ENCODE measurements at places on chromosomes 6 and 20. TPM values are rescaled to one million over a fixed set of nuclear protein-coding genes. Genes with fewer than 3 reads are reported as not detected.

- no peaks in the 10 kb centered on the region for H3K4me1 ChIP-seq
- no peaks in the 10 kb centered on the region for H3K36me3 ChIP-seq
- no peak for DNase-seq
- no peak overlapping the region for H3K4me3 ChIP-seq
These were observed 176.9 kb upstream of the ID4 start for GRCh38 chr6:19660123-19660910.

Gene QKI
- total RNA-seq: 74.7 TPM

Gene SIRPB2
- total RNA-seq: not detected

Gene RHAG
- total RNA-seq: not detected

Gene BHLHE23
- total RNA-seq: not detected

- DNase-seq: peak; percentile 25
- H3K36me3 ChIP-seq: no peaks in the 10 kb centered on the region
- H3K27ac ChIP-seq: peak overlapping the region; percentile 42
- no peak overlapping the region for H3K4me3 ChIP-seq
- H3K27me3 ChIP-seq: peaks cover 12% of the 10 kb centered on the region
These were observed 10.8 kb upstream of the ARMC2 start for GRCh38 chr6:108837236-108837971.

Gene APOBEC2
- not detected for total RNA-seq

GRCh38 chr6:157675831-157676230 is 147.2 kb upstream of the SNX9 start:
- H3K4me3 ChIP-seq: no peak overlapping the region
- no peak overlapping the region for H3K27ac ChIP-seq
- peaks cover 3% of the 10 kb centered on the region for H3K4me1 ChIP-seq
- no peak for DNase-seq
- H3K36me3 ChIP-seq: peaks cover 1% of the 10 kb centered on the region

GRCh38 chr6:33944686-33945411 is 141.0 kb upstream of the MLN start:
- no peaks in the 10 kb centered on the region for H3K27me3 ChIP-seq
- no peak overlapping the region for H3K27ac ChIP-seq
- DNase-seq: no peak
- no peaks in the 10 kb centered on the region for H3K36me3 ChIP-seq

GRCh38 chr6:143556529-143556928 is 45.0 kb upstream of the FUCA2 start:
- DNase-seq: no peak
- no peak overlapping the region for H3K4me3 ChIP-seq
- H3K4me1 ChIP-seq: peaks cover 51% of the 10 kb centered on the region

- H3K36me3 ChIP-seq: no peaks in the 10 kb centered on the region
- no peak overlapping the region for H3K4me3 ChIP-seq
- H3K27me3 ChIP-seq: peaks cover 3% of the 10 kb centered on the region
These were observed 159.9 kb downstream of the SOX4 start for GRCh38 chr6:21753241-21754108.

DNA sequence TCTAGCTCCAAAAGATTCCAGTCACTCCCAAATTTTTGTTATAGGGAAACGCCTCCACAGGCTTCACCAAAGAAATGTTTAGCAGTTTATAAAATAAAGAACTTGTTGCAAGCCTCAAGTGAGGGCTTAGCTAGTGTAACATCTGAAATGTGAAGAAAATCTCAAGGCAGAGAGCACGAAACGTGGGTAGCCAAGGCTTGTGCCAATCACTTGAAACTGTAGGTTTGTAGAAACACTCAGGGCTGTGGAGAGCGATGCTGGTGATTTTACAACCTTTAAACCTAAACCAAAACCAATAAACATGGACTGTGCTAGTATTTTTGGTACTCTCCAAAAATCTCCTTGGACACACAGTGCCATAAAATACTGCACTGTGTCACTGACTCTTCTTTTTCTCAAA is 108.1 kb upstream of the TRAF3IP2 start:
- no peak overlapping the region for H3K4me3 ChIP-seq
- H3K36me3 ChIP-seq: peaks cover 77% of the 10 kb centered on the region
- no peak for DNase-seq

Gene ANKRD60
- not detected for total RNA-seq

Gene SLC17A9
- total RNA-seq: 12.6 TPM

Gene HLA-DPA1
- total RNA-seq: 29.6 TPM

Gene SAMD10
- total RNA-seq: 17.2 TPM

Gene PPP1R16B
- total RNA-seq: 67.4 TPM

DNA sequence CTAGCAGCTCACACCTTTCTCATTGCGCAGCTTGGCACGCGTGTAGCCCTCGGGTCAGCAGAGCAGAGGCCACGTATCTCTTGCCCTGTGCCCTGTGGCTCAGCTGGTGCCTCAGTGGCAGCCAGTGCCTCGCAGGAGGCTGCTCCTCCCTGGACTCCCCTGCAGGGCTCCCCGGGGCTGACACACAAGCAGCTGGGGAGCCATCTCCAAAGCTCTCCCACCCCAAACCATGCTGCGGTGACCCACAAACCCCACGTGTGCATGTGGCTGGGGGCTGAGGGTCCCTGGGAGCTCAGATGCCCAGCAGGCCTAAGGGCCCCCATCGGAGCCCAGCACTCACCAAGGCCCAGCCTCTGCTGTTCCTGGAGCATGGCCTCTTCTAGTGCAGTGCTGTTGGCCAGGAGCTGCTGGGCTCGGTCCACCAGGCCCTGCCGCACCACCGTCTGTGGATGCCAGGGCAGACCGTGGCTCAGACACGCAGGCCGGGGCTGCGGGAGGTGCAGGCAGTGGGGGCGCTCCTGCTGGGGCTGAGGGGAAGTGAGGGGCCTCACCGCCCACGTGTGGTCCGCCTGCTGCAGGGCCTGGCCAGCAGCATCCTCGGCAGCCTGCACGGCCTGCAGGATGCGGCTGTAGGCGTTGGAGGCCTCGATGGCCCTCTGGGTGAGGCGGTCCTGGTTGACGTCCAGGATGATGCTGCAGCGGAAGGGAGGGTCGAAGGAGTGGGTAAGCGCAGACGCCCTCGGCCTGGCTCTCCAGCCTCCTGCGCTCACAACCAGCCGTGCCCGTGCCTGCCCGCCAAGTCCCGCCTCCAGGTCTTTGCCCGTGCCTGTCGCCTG is 13.8 kb downstream of the ADRM1 start:
- no peak for DNase-seq
- no peaks in the 10 kb centered on the region for H3K27me3 ChIP-seq
- H3K27ac ChIP-seq: no peak overlapping the region
- no peak overlapping the region for H3K4me3 ChIP-seq
- no peaks in the 10 kb centered on the region for H3K4me1 ChIP-seq

DNA sequence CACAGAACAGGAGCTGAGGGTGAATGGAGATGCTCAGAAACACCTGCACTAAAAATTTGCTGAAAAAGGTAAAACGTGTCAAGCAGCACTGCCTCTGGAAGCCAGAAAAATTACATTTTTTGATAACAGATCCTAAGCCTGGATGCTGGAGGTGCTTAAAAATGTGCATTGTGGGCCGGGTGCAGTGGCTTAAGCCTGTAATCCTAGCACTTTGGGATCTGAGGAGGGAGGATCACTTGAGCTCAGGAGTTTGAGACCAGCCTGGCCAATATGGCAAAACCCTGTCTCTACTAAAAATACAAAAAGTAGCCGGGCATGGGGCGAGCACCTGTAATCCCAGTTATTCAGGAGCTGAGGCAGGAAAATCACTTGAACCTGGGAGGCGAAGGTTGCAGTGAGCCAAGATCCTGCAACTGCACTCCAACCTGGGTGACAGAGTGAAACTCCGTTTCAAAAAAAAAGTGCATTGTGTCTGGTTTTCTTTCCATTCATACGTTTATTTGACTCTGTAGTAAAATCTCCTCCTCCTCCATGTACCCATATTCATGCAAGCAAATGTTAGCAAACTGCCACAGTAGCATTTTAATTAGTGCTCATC is 587 bp upstream of the BTN3A1 start:
- peak overlapping the region; percentile 95 for H3K27ac ChIP-seq
- peaks cover 42% of the 10 kb centered on the region for H3K4me1 ChIP-seq
- H3K27me3 ChIP-seq: no peaks in the 10 kb centered on the region
- H3K4me3 ChIP-seq: peak overlapping the region; percentile 92

DNA sequence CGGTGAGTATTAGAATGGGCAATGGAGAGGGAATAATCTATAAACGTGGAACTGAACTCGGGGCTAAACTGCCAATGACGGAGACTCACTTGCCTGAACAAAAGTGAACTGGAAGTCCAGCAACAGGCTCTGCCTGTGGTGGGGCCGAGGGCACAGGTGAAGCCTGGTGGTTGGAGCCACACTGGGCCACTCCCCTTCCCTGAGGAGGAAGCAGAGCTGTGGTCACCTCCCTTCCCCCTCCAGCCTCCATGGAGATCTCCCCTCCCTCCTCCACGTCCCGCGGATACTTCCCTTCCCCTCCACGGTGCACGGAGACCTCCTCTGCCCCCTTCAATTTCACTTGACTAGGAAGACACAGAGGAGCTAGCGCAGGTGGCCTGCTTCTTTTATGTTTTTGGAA is 14.7 kb upstream of the DSP start:
- no peak overlapping the region for H3K4me3 ChIP-seq
- no peak for DNase-seq
- H3K4me1 ChIP-seq: no peaks in the 10 kb centered on the region

GRCh38 chr20:63831646-63831992 is 555 bp upstream of the ZBTB46 start:
- H3K4me3 ChIP-seq: no peak overlapping the region
- peaks cover 8% of the 10 kb centered on the region for H3K4me1 ChIP-seq

GRCh38 chr20:51080516-51080915 is 57.6 kb upstream of the KCNG1 start:
- H3K4me1 ChIP-seq: no peaks in the 10 kb centered on the region
- peaks cover 28% of the 10 kb centered on the region for H3K27me3 ChIP-seq
- no peak for DNase-seq
- no peaks in the 10 kb centered on the region for H3K36me3 ChIP-seq
- H3K4me3 ChIP-seq: no peak overlapping the region

GRCh38 chr6:106186714-106187113 is 100.6 kb downstream of the PRDM1 start:
- H3K4me1 ChIP-seq: peaks cover 53% of the 10 kb centered on the region
- peak overlapping the region; percentile 36 for H3K27ac ChIP-seq
- H3K27me3 ChIP-seq: no peaks in the 10 kb centered on the region
- H3K4me3 ChIP-seq: no peak overlapping the region

- DNase-seq: peak; percentile 44
- peaks cover 3% of the 10 kb centered on the region for H3K4me1 ChIP-seq
- no peak overlapping the region for H3K4me3 ChIP-seq
- H3K27me3 ChIP-seq: no peaks in the 10 kb centered on the region
- peaks cover 43% of the 10 kb centered on the region for H3K36me3 ChIP-seq
- no peak overlapping the region for H3K27ac ChIP-seq
These were observed 6.4 kb downstream of the CFB start for GRCh38 chr6:31952140-31952805.

DNA sequence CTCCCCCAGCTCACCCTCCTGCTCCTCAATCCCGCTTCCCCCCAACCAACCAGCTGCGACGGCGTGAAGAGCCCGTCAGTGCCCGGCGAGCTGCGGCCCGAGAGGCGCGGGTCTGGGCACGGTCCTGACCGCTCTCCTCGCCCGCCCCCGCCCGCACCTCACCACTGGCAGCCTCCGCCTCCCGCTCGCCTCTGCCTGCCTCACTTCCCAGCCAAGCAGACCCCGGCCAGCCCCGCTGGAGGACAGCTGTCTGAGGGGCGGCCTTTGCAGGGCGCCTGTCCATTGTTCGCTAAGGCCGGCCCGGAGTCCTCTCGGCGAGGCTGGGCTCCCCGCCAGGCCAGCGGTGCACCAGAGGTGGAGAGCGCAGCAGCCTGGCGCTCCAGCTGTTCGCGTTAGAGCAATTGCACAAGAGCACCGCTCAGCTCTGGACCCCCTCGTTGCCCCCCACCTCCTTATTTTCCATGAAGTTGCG is 1.3 kb downstream of the SOBP start:
- H3K36me3 ChIP-seq: no peaks in the 10 kb centered on the region
- H3K4me3 ChIP-seq: peak overlapping the region; percentile 77
- peaks cover 22% of the 10 kb centered on the region for H3K4me1 ChIP-seq
- H3K27me3 ChIP-seq: peaks cover 52% of the 10 kb centered on the region
- no peak overlapping the region for H3K27ac ChIP-seq

DNA sequence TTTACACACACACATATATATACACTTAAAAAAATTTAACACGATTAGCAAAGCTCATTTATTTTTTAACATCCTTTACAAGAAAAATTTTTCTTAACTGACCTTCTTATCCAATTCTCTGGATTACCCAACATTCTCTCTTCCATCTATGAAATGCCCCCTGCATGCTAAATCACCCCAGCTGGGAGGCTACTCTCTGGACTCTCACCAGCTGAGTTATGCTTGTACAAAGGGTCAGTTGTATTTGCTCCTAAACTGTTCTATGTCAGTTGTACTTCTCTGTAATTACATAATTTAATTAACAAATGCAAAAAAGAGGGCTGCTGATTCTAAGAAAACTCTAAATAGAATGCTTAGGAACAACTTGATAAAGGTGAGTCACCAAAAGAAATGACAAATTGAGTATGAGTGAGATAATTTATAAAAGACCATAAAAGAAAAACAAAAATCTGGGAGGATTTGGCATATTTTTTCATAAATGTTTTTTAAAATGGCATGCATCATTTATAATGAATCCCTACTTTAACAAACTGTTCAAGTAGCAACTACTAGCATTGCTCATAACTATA is 120.5 kb downstream of the KIF13A start:
- DNase-seq: no peak
- no peak overlapping the region for H3K27ac ChIP-seq
- no peaks in the 10 kb centered on the region for H3K36me3 ChIP-seq
- peaks cover 32% of the 10 kb centered on the region for H3K27me3 ChIP-seq
- H3K4me1 ChIP-seq: no peaks in the 10 kb centered on the region

DNA sequence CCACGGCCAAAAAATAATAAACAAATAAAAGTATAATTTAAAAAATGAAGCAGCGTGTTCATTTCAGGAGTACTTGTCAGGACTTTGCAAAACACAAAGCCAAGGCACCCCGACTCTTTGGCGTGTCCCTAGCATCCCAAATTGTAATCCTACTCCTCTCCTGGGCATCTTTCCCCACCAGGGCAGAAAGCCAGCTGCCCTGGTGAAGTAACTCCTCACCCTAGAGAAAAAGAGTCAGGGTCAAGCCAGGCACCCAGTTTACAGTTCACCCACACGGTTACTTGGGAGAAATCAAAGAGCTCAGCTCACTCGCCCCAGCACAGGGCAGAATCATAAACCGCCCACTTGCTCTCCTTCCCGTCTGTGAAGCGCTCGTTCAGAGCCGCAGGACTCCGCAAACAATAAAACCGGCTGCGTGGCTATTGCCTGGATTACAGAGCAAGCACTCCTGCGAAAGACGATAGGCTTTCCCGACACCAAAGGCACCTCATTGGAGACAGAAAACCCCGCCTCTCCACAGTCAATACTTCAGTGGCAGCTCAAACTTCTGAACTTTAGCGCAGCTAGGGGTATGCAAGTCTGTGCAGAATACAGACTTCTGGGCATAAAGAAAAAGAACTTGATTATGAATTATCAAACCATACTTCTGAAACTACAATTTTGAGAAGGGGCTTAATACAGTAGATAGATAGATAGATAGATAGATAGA is 73.0 kb upstream of the NHSL1 start:
- no peaks in the 10 kb centered on the region for H3K36me3 ChIP-seq
- no peak overlapping the region for H3K27ac ChIP-seq
- DNase-seq: peak; percentile 7
- no peak overlapping the region for H3K4me3 ChIP-seq

Gene CGAS
- 27.9 TPM for total RNA-seq

Gene BCAS1
- 0.06 TPM for total RNA-seq

Gene RIN2
- not detected for total RNA-seq
